Activated CD8-positive, alpha-beta T cell treated with anti-CD3 and anti-CD28 coated beads, Interleukin-2, amount 10 ng/mL, durations not matched to agents 7 days and 5 days (primary cell): ENCODE measurements at places on chromosomes 11 and 22. TPM values are rescaled to one million over a fixed set of nuclear protein-coding genes. Genes with fewer than 3 reads are reported as not detected.
A peak's percentile ranks its signal among the peaks of the same experiment; 100 is the strongest.

KCNK7 gene
- 0.99 TPM for total RNA-seq

CRYBB2 gene
- not detected for total RNA-seq

IRAG1 gene
- total RNA-seq, result not detected

- no peak for DNase-seq
- H3K27me3 ChIP-seq, result no peaks in the 10 kb centered on the region
- peaks cover 5% of the 10 kb centered on the region for H3K4me1 ChIP-seq
- H3K36me3 ChIP-seq, result no peaks in the 10 kb centered on the region
- no peak overlapping the region for H3K4me3 ChIP-seq
These were observed 5.7 kb downstream of the DNAL4 start for GRCh38 chr22:38788021-38788816.

GRCh38 chr11:117145393-117145761 is 1.3 kb downstream of the PAFAH1B2 start:
- H3K27me3 ChIP-seq, result peaks cover 14% of the 10 kb centered on the region
- H3K36me3 ChIP-seq, result peaks cover 35% of the 10 kb centered on the region
- H3K4me1 ChIP-seq, result peaks cover 42% of the 10 kb centered on the region
- H3K4me3 ChIP-seq, result peak overlapping the region; percentile 92
- peak overlapping the region; percentile 92 for H3K27ac ChIP-seq
- DNase-seq, result peak; percentile 25

GRCh38 chr22:46029574-46030200 is 52.7 kb upstream of the WNT7B start:
- no peak overlapping the region for H3K27ac ChIP-seq
- peaks cover 30% of the 10 kb centered on the region for H3K27me3 ChIP-seq
- peaks cover 16% of the 10 kb centered on the region for H3K4me1 ChIP-seq

GRCh38 chr11:3205261-3206155 is 13.1 kb downstream of the MRGPRG start:
- no peak overlapping the region for H3K27ac ChIP-seq
- DNase-seq, result no peak
- H3K27me3 ChIP-seq, result peaks cover 14% of the 10 kb centered on the region

DNA sequence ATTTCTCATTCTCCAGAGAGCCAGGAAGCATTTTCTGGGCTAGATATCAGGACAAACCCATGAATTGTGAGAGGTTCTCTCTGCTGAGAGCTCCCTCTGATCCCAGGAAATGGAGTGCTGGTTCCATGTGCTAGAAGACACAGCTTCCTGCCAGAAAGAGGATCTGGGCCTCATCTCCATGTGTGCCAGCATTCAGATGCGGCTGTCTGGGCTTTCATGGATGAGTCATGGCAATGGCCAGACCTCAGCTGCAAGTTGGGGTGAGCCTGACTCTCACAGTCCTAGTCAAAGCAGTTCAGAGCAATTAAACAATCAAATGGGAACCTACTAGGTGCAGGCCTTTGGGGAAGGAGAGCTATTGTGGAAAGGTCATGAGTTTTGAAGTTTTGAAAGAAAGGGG is 82.3 kb upstream of the EED start:
- H3K4me3 ChIP-seq, result no peak overlapping the region
- H3K36me3 ChIP-seq, result no peaks in the 10 kb centered on the region
- H3K27ac ChIP-seq, result no peak overlapping the region
- H3K4me1 ChIP-seq, result peaks cover 17% of the 10 kb centered on the region
- H3K27me3 ChIP-seq, result no peaks in the 10 kb centered on the region
- no peak for DNase-seq

GRCh38 chr22:30302810-30303138 is 13.5 kb upstream of the CASTOR1 start:
- peaks cover 67% of the 10 kb centered on the region for H3K36me3 ChIP-seq
- no peak for DNase-seq
- H3K27me3 ChIP-seq, result no peaks in the 10 kb centered on the region

DNA sequence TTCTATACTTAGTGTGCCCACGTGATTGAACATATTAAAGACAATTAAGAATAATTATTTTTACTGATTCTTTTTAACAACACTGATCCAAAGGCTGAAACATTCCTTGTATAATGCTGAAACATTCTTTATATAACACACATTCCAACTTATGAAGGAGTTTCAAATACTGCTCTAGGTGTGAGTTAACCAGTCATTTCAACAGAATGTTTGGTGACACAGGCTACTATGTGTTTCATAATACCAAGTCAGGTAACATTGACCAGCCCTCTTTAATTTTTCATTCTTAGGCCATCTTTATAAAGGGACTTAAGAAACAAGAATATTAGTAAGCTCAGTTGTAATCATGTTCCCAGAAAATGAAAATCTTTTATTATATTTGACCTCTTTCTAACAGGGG is 136.6 kb downstream of the ELP4 start:
- no peaks in the 10 kb centered on the region for H3K27me3 ChIP-seq
- H3K4me1 ChIP-seq, result no peaks in the 10 kb centered on the region
- no peak overlapping the region for H3K4me3 ChIP-seq
- H3K36me3 ChIP-seq, result peaks cover 2% of the 10 kb centered on the region

DNA sequence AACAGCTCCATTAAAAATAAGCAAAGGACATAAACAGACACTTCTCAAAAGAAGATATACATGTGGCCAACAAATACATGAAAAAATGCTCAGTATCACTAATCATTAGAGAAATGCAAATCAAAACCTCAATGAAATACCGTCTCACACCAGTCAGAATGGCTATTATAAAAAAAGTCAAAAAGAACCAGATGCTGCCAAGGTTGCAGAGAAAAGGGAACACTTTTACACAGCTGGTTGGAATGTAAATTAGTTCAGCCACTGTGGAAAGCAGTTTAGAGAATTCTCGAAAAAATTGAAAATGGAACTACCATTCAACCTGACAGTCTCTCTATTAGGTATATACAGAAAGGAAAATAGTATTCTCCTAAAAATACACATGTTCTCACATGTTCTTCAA is 102.4 kb upstream of the FIBIN start:
- no peaks in the 10 kb centered on the region for H3K36me3 ChIP-seq
- no peak overlapping the region for H3K27ac ChIP-seq
- DNase-seq, result no peak
- H3K4me3 ChIP-seq, result no peak overlapping the region

GRCh38 chr11:93059117-93059957 is 89.9 kb downstream of the MTNR1B start:
- H3K4me3 ChIP-seq, result no peak overlapping the region
- no peaks in the 10 kb centered on the region for H3K4me1 ChIP-seq
- no peaks in the 10 kb centered on the region for H3K36me3 ChIP-seq
- no peak overlapping the region for H3K27ac ChIP-seq

- H3K4me3 ChIP-seq, result peak within 1 kb of the TSS; percentile 46
- no peak for DNase-seq
- H3K4me1 ChIP-seq, result peaks cover 26% of the 10 kb centered on the region
- H3K36me3 ChIP-seq, result no peaks in the 10 kb centered on the region
- no peak within 1 kb of the TSS for H3K27ac ChIP-seq
- peaks cover 72% of the 10 kb centered on the region for H3K27me3 ChIP-seq
These were observed at the start of gene BARX2 for GRCh38 chr11:129375751-129376657. BARX2 (plus strand) TSS chr11:129375848; CDS start chr11:129376036, 188 bp downstream.
